ENCODE measurements at places on chromosomes 13 and 19. TPM values are rescaled to one million over a fixed set of nuclear protein-coding genes. Genes with fewer than 3 reads are reported as not detected.

DNA sequence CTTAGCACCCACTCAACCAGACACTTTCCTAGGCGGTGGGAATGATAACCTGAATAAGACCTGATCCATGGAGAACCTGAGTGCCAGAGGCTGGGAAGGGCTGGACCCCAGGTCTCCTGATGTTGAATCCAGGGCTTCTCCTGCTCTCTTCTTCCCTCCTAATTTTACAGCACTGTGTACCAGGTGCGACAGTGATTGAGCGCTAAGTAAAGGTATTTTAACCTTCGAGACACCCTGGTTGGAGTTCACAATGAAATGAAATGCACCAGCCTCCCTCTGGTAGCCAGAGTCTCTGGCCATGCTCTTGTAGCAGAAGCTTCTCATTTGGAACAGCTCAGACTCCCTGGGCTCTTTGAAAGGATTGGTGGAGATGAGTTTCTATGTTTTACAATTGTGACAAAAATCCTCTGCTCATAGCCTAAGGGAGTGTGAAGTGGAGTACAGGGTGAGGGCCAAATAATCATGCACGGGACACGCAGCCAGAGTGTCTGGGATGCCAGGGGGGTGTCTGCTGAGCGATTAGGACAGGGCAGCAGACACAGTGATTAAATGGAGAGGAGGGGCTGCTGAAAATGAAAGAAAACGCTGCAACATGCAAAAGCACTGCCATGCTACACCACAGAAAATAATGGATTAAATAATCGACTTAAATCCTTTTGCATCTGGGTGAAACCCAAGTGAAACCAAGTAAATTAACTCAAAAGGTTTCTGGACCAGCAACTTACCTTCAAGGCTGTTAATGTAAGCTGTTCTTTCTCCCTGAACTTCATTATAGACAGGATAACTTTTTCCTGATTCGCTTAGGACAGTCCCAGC, 83.8 kb downstream of the FAM216B start:
- no peak for DNase-seq

- no peak for DNase-seq
These were observed 1.4 kb downstream of the LIG4 start for GRCh38 chr13:108213946-108214345.

The CYP4F2 gene
- 0.43 TPM for total RNA-seq

DNA sequence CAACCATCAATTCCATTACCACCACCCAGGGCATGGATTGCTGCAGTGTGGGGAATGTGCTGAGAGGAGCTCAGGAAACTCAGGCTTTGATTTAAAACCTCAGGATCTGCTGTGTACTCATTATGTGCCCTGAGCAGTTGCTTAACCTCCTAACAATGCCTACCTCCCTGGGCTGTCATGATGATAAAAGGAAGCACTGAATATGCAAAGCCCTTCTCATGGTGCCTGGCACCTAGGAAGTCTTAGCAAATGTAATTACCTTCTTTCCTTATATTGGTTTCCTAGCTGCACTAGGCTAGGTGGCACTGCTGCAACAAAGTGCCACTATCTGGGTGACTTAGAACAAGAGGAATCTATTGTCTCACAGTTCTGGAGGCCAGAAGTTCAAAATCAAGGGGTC, 62.2 kb downstream of the KCTD12 start:
- no peak for DNase-seq

The ATXN8OS gene
- not detected for total RNA-seq

DNA sequence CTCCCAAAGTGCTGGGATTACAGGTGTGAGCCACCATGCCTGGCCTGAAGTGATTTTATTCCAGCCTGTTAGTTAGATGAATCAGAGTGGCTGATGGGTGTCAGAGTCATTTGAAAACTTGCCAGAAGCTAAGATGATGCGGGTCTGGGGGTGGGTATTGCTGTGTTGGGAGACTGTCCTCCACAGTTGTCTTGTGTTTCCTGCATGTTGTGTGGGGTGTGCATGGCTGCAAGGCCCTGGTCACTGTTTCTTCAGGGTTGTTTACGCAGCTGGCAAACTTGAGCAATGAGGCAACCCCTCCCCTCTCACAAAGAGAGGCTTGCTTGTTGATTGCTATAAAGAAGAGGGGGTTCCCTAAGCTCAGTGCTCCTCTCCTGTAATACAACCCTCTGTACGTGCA, 71.8 kb downstream of the TRPM4 start:
- DNase-seq = no peak

The FBXO17 gene
- not detected for total RNA-seq

The ZNF441 gene
- 10.1 TPM for total RNA-seq

The KLK2 gene
- total RNA-seq = 1.5 TPM

The FAAP24 gene
- 9.8 TPM for total RNA-seq

DNA sequence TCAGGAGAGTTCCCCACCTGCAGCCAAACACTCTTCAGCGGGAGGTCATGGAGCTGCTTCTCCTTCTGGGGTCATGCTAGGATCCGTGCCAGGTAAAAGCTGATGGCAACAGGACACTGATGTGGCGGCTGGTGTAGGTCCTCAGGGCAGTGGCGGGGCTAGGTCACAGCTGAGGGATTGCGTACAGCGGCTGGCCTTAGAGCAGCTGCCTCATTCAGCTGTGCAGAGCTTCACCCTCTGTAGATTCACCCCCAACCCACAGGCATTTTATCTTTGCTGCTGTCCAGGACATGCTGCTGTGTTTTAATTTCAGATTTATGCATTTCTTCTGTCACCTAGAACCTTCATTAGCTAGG, 2.3 kb downstream of the MCF2L start:
- no peak for DNase-seq

The POU2F2 gene
- total RNA-seq = 34.2 TPM

The EHD2 gene
- 1.1 TPM for total RNA-seq

DNA sequence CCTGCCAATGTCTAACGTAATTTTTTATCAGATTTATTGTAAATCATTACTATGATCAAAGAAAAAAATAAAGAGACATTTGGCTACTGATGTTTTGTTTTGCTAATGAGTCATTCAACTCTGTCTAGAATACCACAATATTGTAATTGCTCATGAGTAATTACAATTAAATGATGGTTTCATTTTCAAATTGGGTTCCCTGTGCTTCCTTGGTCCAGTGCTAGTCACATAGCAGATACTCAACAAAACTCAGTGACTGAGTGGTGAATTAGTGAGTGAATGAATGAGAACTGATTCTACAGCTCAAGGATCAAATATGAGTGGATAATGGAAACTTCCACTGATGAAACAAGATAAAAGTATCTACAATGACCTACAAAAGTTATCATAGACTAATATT, 304.7 kb downstream of the POU4F1 start:
- no peak for DNase-seq

DNA sequence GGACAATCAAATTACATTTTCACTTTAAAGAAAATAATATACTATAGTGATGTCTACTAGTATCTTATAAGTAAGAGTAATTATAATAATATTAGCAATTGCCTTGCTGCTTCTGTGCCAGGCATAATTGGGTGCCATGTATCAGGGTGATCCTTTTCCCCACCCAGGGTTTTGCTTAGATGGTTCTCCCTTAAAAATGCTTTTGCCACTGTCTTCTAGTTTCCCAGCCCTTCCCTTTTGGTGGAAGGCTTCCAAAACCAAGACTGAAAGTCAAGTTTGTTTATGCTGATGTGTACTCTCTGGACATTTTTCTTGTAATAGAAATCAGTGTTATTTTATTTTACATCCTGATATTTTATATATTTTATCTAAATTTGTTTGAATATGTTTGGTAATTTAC, 77.8 kb downstream of the ITGBL1 start:
- DNase-seq = no peak

The SERPINE3 gene
- not detected for total RNA-seq

DNA sequence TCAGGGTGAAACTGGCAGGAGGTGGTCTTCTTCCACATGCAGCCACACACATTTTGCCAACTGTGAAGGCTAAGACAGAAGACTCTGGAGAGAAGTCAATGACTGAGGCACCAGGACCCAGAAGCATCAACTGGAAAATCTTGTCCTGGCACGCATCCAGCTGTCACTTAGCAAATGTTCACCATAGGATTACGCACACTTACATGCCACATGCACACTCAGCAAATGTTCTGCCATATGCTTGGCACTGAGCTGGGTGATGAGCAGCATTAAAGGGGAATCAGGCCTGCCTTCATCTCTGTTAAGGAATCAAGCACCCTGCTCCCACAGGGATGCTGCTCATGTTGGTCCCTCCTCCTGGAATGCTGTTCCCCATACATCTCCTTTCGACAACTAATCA, 5.1 kb downstream of the ZNF599 start:
- no peak for DNase-seq

- DNase-seq = no peak
These were observed 31.1 kb downstream of the RB1 start for GRCh38 chr13:48334534-48335127.

GRCh38 chr19:56566904-56567273, 379 bp upstream of the ZNF470 start:
- no peak for DNase-seq
